ENCODE measurements at places on chromosomes 6 and 20.

GRCh38 chr6:12336121-12336971 lies 46.2 kb downstream of the EDN1 start:
- no peak for DNase-seq

- DNase-seq: no peak
These were observed 90.2 kb downstream of the TMEM242 start for GRCh38 chr6:157233156-157233555.

DNA sequence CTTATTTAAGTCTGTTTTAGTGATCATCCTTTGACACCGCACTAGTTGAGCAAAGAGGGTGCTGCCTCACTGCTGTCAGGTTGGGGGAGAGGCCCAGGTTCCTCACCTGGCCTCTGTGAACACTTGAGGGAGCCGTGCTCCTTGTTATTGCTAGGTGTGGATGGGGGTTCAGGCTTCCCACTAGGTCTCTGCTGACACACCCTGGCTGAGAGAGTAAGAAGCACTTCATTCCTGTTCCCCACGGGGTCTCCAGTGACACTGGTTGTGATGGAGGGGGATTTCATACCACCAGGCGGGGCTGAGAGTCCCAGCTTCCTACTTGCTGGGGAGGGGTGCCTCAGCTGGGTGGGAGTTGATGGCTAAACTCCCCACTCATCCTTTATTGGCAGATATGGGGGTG lies 11.1 kb upstream of the NOTCH4 start:
- no peak for DNase-seq

DNA sequence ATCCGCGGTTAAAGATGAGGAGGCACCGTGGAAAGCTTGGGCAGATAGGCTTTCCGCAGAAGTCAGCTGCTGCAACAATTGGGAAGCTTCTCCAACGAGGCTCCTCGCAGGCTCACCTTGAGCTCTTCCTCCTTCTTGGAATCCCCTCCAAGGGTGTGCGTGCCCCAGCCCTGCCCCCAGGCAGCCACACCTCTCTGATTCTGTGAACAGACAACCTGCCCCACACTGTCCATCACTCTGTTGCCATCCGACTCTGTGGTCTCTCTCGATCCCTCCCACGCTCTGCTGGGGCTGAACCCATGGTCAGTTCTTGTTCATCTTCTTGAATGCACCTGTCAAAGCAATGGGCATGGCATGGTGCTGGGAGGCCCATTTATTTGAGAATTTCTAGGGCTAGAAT lies 31.5 kb downstream of the PACSIN1 start:
- DNase-seq: no peak

DNA sequence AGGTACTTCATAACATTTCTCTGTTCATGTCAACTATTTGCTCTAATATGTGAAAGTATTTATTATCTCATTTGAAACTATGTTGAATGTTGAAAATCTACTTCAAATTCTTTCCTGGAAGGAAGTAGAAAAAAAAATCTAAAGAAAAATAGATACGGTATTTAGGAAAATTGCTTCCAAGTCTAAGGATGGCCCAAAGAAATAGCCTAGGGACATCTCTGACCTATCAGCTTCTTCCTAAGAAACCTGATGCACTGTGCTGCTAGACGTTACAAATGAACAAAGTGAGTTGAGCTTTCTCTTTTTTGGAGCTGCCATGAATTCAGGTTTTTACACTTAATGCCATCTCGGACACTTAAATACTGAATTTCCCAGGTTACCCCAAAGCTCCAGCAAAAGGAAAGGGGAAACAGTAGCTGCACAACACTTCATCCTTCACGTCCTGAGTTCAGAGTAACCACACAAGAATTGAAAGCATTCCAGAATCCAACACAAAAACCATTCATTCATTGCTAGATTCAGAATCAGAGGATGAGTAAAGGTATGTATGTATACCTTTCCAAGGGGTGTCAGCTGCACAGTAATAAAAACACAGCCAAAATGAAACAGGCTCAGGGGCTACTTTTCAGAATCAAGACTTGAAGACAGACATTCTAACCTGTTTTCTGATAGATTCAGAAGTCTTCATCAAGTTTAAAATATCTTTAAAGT lies 7.9 kb downstream of the RMND1 start:
- no peak for DNase-seq

DNA sequence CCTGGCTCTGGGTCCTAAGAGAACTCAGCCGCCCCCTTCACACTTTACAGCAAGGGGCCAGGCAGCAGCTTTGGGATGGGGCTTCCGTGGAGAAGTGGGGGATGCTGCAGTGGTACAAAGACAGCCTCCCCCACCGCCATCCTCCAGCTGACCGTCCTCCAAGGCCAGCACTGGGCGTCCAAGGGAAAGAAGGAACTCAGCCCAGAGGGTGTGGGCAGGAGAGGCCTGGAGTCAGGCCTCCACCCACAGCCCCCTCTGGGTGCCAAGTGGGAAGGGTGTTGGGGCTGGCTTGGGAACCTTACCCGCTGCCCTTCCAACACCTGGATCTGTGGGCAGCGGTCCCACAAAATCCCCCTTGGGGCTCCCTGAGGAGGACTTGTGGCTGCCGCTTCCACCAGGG lies 13.1 kb downstream of the STMN3 start:
- DNase-seq: no peak

DNA sequence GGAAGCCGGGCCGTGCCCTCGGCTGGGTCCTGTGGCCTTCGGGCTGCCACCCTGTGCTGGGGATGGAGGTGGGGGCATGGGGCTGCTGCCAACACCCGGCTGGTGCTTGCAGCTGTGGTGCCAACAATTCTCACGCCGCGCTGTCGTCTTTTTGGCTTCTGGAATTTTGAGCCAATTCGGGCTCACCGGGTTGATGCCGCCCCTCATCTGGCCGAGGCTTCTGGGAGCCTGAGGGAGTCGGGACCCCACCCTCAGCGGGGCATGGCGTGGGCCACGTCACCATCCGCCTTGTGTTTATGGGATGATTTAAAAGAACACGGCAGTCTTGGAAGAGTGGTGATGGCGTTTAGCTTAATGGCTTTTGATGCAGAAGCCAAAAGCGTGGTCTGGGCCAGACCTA lies 8.7 kb upstream of the NPBWR2 start:
- DNase-seq: no peak

GRCh38 chr6:56760842-56761241 lies 118.2 kb upstream of the DST start:
- no peak for DNase-seq

- no peak for DNase-seq
These were observed 591.0 kb upstream of the GJE1 start for GRCh38 chr6:141541581-141542324.

- DNase-seq: no peak
These were observed 204.1 kb upstream of the PREP start for GRCh38 chr6:105606831-105607463.

DNA sequence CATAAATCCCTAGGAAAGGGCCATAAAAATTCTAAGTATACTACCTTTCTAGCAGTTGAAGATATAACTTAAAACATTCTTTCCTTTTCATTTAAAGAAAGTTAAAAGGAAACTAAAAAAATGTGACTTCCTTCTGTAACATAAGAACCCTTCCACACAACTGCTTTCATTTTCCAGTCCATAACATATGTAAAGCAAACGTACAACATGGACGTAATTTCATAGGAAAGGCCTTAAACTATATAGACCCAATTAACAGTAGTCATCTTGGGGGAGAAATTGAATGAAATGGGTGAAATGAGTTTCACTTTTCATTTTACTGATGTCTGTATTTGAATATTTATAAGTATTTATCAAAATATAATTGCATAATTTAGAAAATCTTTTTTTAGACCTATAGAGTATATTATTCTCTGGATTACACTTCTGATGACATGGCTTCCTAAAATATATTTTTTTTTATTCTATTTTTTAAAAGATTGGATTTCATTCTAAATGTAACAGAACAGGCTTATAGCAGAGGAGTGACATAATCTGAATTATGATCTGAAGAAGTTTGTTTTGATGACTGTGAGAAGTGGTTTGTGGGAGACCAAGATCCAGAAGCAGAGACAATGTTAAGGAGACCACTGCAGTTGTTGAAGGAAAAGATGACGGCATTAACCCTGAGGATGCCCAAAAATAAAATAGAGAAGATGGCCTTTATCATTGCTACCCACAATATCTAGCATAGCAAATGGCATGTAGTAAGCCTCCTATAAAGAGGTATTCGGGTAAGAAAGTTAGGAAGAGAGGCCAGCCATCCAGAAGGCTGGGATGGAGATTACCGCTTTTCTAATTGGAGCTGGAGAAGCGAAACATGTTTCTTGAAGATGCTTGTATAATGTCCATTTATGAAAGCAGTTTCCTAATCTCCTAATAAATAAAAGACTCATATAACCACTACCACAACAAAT lies 260.4 kb downstream of the PTPRK start:
- DNase-seq: no peak

DNA sequence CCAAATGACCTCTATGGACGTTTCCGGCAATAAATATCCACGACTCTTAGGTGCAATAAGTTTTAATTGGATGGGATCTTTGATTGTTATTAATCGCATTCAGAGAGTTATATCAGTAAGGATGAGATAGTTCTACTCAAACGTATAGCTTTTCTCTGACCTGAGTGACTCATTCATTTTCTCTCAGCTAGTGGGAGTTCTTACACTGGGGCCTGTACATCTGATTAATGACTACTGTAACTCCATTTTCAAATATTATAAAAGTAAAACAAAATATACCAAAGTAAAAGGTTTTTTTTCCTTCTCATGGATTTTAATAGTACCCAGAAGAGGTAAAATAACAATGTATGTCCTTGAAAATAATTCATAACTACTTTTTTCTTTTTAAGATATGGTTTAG lies 41.1 kb upstream of the SAMD5 start:
- no peak for DNase-seq

DNA sequence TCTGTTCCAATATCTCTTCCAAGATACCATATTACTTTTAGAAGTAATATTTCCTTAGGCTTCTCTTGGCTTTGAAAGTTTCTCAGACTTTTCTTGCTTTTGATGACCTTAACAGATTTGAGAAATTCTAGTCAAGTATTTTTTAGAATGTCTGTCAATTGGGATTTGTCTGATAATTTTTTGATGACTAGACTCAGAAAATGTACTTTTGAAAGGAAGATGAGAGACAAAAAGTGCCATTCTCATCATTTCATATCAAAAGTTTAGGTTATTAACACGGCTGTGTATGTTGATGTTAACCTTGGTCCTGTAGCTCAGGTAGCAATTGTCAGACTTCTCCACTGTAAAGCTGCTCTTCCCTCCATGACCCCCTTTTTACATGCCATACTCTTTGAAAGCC lies 651.5 kb downstream of the EYS start:
- no peak for DNase-seq

DNA sequence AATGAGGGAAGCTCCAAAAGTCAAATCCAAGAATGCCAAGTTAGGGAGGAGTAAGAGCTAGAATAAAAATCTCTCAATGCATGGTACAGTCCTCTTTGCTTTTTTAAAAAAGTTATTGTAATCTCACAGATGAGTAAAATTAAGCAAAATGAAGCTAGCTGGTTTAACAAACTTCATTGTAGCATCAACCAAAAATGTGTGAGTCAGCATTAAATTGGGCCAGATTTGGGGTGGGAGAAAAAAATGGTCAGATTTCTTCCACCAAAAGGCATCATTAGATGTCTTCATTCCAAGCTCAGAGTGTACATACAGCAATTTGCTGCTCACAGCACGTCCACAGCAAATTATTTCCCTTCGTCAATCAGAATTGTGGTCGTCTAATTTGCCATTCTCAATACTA lies 441.5 kb upstream of the FLRT3 start:
- no peak for DNase-seq

DNA sequence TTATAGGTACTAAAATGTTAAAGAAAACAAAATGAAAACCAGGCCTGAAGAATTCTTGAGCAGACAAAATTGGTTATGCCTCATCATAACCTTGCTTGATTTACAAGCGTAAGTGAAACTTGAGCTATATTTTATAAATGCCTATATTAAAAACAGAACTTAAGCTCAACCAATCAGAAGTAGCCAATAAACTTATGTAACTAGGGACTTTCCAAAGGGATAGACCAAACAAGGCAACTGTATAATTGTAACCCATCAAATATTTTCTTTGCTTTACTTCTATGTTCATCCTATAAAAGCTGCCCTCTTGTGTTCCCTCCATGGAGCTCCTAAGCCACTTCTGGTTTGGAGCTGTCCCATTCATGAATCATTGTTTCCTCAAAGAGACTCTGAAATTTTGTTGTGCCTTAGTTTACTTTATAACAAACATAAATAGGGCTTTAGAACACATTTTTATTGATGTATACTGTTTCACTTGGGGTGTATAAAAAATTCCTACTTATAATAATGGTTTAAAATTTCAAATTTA lies 101.6 kb upstream of the CARMIL1 start:
- DNase-seq: no peak

GRCh38 chr20:42366626-42367025 lies 748.4 kb upstream of the CHD6 start:
- DNase-seq: no peak

Data from hippocampal formation (tissue), 2 donors.